Keratinocyte (primary cell): ENCODE measurements at places on chromosomes 3 and 15.

GRCh38 chr3:68163062-68163461 lies 508.6 kb upstream of the SUCLG2 start:
- no peak for DNase-seq

DNA sequence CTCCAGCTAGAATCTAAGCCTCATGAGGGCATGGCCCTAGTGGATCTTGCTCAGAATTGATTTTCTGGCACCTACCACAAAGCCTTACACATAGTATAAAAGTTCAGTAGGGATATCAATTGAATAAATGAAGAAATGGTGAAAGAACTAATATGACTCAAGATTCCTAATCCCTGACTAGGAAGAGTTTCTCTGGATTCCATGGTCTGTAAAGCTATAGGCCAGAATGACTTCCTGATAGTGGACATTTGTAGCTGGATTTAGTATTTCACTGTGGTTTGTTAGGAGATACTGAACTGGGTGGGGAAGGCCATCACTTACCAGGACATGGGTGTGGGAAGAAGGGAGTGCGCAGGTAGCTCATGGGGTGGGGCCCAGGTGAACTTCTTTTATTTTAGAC lies 168.9 kb downstream of the RAP2B start:
- no peak for DNase-seq

DNA sequence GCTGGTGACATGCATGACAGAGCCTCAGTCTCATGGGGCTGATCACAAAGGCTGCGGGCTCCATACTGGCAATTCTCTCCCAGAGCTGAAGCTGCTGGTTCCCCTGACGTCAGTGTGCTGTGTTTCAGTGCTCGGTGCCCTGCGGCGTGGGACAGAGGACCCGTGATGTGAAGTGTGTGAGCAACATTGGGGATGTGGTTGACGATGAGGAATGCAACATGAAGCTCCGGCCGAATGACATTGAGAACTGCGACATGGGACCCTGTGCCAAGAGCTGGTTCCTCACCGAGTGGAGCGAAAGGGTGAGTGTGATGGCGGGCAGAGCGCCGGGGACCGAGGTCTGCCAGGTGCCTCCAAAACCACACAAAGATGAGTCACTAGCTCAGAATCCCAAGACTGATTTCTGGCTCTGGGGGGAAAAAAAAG lies 62.0 kb upstream of the NR2E3 start:
- no peak for DNase-seq

GRCh38 chr3:38009807-38010591 lies 19.4 kb downstream of the VILL start:
- DNase-seq: no peak

- DNase-seq: no peak
These were observed 24.3 kb downstream of the CACNA2D3 start for GRCh38 chr3:54146506-54147239.
